ENCODE measurements at places on chromosomes 13 and 19.

DNA sequence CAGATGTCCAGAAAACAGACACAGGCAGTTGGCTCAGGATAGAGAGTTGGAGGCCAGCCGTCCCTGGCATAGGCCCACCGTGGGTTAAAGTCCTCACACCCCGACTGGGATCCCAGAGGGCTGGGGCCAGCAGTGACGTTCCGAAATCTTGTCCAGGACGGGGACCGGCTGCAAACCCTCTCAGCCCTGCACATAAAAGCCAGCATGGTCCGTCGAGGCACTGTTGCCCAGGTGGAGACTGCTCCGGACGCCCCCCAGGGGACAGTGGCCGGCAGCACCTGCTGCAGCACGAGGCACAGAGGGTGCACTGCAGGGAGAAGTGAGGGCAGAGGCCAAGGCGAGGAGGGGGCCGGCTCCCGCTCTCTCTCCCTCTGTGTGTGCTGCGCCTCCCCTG, 4.3 kb upstream of the IFNL2 start:
- no peak for DNase-seq

DNA sequence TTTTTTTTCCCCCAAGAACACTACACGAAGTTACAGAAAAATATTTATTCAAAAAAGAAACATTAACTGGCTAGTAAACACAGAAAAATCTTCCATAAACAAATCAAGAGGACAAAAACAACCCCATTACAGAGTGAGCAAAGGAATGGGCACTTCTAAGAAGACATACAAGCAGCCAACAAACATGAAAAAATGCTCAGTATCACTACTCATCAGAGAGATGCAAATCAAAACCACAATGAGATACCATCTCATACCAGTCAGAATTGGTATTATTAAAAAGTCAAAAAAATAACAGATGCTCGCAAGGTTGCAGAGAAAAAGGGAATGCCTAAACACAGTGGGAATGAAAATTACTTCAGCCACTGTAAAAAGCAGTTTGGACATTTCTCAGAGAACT, 131.7 kb downstream of the UGGT2 start:
- no peak for DNase-seq

DNA sequence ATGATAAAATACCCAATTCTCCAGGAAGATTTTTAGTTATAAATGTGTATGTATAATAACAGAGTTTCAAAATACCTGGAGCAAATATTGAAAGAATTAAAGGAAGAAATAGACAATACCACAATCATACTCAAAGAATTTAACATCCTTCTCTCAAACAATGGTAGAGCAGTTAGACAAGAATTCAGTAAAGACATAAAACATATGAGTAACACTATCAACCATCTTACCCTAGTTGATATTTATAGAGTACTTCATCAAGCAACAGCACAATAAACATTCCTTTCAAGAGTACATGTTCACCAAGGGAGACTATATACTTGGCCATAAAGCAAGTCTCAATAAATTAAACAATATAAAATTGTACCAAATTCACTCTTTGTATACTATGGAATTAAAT, 108.4 kb downstream of the DLEU7 start:
- no peak for DNase-seq

DNA sequence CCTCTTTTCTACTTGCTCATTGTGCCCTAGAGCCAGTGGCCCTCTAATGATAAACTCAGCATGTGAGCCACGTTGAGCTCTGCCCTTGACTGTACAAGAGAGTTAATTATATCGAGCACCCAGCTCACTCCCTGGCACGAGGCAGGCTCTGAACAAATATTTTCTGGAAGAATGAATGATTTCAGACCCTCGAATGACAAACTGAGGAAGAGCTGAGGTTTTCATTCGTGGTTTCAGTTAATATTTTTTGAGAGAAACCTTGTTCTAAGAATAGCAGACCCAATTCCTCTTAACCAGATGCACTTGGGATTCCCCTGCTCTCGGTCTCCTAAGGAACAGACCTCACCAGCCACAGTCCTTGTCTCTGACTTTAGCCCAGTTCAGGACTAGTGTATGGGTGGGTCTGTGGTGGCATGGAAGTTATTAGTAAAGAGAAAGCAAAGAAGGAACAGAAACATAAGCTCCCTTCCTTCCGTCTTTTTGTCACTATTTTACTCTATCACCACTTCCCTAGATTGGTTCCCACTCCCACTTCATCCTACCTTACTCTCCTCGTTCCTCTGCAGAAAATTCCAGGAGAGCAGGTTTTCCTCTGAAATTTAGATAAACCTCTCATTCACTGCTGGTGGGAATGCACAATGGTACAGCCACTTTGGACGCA, 22.1 kb upstream of the WDFY2 start:
- no peak for DNase-seq

- DNase-seq, result no peak
These were observed 61.5 kb downstream of the B3GLCT start for GRCh38 chr13:31261241-31261640.

GRCh38 chr13:59745392-59745788, 418.3 kb downstream of the DIAPH3 start:
- DNase-seq, result no peak

GRCh38 chr19:9958379-9958821, 22.1 kb upstream of the OLFM2 start:
- DNase-seq, result no peak

GRCh38 chr19:46374536-46375475, 27.9 kb downstream of the PPP5C start:
- DNase-seq, result no peak

GRCh38 chr13:43368003-43368402, 344.6 kb downstream of the DNAJC15 start:
- DNase-seq, result no peak

DNA sequence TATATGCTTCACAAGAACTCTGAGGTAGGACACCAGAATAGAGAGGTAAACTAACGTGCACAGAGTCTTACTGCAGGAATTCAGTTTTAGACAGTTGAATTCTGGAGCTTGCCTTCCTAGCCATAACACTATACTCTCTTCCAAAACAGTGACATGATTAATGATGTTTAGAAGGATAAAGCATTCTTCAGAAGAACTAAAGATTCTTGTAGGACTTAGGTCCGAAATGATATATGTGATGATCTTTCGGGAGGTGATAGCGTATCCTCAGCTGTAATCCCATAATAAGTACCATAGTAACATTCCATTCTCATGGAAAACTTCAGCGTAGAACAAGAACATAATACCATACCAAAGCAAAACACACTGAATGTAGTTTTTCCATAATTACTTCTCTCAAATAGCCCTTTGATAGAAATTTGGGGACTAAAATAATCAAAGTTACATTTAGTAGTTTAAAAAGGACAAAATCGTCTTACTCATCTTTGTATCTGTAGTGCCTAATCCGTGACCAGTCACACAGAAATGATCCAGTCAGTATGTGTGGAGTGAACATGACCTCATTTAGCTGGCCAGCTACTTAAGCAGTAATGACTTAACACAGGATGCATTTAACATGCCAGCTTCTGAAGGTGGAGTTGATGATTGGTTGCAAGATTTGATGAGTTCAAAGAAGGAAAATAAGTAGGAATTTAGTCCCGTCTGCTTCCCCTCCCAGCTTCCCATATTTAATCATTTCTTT, 38.4 kb downstream of the PIBF1 start:
- DNase-seq, result no peak

DNA sequence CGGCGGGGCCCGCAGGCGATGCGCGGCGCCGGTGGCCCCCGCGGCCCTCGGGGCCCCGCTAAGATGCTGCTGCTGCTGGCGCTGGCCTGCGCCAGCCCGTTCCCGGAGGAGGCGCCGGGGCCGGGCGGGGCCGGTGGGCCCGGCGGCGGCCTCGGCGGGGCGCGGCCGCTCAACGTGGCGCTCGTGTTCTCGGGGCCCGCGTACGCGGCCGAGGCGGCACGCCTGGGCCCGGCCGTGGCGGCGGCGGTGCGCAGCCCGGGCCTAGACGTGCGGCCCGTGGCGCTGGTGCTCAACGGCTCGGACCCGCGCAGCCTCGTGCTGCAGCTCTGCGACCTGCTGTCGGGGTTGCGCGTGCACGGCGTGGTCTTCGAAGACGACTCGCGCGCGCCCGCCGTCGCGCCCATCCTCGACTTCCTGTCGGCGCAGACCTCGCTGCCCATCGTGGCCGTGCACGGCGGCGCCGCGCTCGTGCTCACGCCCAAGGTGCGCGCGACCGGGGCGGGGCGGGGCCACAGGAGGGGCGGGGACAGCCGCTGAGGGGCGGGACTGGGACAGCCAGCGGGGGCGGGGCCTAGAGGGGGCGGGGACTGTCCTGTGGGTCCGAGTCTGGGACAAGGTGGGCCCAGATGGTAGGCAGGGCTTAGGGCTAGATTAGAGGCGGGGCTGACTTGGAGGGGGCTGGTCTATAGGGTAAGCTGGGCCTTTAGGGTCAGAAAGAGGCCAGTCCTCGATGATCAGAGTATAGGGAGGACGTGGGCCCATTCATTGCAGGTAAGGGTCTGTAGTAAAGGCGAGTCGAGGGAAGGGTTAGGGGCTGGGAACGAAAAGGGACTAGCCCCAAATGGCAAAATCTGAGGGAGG, 5.1 kb downstream of the GRIN2D start:
- DNase-seq, result peak; percentile 73

DNA sequence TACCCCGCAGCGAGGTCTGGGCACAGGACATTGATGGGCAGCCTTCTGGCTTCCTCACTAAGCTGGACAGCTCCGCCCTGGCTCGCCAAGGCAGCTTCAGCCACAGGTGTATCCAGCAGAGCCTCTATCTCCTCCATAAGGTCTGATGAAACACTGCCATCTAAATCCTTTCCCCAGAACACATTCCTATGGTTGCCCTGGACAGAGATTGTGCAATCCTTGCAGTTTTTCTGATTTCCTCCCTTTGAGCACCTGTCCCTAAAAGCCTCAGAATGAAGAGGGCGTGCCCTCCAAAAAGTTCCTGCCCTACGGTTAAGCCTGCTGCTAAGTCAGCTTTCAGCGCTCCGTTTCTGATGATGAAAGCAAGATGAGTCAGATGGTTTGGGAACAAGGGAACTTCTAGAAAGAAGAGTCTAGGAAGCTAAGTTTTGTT, 21.0 kb downstream of the CLEC4M start:
- DNase-seq, result no peak

GRCh38 chr13:64793131-64793530, 2437.0 kb downstream of the PCDH9 start:
- no peak for DNase-seq
